ENCODE measurements at places on chromosomes 2 and 18. TPM values are rescaled to one million over a fixed set of nuclear protein-coding genes. Genes with fewer than 3 reads are reported as not detected.

- DNase-seq, result no peak
These were observed 23.4 kb upstream of the LYPD6 start for GRCh38 chr2:149307014-149307413.

GRCh38 chr2:2914252-2914651 lies 463.4 kb downstream of the EIPR1 start:
- no peak for DNase-seq

The DPP4 gene
- total RNA-seq, result 67.4 TPM

The HOXD4 gene
- 2.5 TPM for total RNA-seq

The REV1 gene
- total RNA-seq, result 25.0 TPM

- DNase-seq, result no peak
These were observed 138.0 kb upstream of the LYPD6 start for GRCh38 chr2:149192427-149192826.

The EVX2 gene
- total RNA-seq, result not detected
